ENCODE measurements at places on chromosomes 2 and 18.
A peak's percentile ranks its signal among the peaks of the same experiment; 100 is the strongest.

- no peak for DNase-seq
Measured at GRCh38 chr2:201642086-201642578, 1.2 kb downstream of the TMEM237 start.

DNA sequence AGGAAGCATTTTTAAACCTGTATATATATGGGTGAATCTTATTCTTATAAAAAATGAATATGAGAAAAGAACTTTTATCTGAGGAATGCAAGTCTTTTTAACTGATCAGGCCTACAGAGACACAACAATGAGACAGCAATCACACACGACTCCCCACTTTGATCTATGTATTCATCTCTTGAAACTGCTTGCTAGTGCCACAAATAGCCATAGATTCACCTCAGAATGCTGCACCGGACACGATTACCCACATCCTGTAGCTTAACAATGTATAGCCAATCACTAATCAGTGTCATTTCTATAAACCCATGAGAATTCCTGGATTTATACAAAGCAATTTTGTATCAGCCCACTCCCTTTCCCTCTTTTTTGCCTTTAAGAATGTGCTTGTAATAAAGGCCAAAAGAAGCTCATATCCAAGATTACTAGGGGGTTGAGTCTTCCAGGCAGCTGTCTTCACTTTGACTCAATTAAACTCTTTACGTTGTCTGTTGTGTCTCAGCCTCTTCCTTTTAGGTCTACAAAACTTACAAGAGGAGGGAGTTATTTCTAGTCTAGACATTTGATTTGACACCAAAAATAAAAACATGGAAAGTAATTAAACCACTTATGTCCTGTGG is 94.9 kb downstream of the MBD2 start:
- DNase-seq: no peak

GRCh38 chr2:219215871-219216534 is 2.8 kb downstream of the ABCB6 start:
- no peak for DNase-seq

- no peak for DNase-seq
Measured at GRCh38 chr2:233165895-233166661, 85.4 kb upstream of the ATG16L1 start.

- DNase-seq: no peak
Measured at GRCh38 chr2:98295721-98296414, 50.4 kb upstream of the CNGA3 start.

- peak; percentile 33 for DNase-seq
Measured at GRCh38 chr2:187390891-187391290, 57.2 kb downstream of the CALCRL start.

DNA sequence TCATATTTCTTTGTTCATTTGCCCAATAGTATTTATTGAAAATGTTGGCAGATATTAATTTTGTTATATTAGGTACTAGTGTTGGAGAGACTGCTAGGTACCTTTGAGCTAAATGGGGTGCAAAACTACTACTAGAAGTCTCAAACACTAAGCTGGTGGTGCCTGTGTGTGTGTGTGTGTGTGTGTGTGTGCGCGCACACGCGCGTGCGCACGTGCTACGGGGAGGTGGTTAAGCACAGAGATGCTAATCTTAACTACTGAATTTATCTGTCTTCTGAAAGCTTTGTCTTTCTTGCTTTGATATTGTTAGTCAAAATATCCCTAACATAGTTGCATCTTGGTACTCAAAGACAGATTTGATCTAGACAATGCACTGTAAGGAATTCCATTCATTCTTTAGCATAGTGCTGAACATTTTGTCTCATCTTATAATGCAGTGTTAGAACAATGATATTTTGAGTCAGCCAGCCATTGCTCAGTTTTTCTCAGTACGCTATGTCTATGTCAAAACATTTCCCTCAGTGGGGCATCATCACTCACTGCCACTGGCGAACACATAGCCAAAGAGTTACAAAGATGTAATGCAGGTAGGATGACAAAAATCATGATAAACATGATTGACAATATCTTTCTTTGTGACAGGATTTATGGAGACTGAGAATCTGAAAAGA is 396.0 kb upstream of the RGPD4 start:
- DNase-seq: no peak

GRCh38 chr18:48017635-48018034 is 87.2 kb upstream of the SMAD2 start:
- no peak for DNase-seq

DNA sequence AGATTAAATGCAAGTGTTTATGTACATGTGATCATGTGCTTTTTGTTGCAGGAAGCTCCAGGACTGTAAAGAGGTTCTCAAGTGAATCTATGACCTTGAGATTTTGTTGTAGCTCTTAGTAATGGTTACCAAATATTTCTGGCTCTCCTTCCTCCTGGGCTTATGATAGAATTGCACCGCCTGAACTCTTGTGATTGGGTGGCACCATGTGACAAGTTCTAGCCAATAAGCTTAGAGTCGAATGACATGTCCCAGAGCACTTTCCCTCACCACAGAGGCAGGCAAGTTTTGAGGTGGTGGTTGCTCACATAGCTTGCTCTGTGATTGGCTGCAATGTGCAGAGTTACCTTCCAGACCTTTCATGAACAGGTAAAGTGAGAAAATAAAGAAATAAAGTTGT is 8.9 kb upstream of the SCG2 start:
- no peak for DNase-seq

DNA sequence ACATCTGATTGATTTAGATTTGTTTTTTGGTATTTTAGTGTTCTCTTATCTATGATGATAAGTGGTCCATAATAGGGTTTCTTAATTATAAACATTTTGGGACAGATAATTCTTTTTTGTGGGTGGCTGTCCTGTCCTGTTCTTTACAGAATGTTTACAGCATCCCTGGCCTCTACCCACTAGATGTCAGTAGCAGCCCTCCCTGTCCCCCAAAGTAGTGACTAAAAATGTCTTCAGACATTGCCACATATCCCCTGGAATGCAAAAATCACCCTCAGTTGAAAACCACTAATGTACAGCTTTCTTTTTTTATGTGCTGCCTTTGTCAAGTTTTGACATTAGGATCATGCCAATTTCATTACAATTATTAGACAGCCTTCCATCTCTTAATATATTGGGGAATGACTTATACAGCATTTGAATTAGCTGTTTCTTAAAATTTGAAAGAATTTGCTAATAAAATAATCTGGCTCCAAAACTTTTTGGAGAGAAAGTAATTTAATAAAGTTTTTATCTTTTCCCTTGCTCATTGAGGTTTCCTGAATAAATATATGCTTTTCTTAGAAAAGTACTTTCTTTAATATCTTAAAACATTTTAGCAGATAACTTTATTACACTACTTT is 19.5 kb downstream of the WIPF1 start:
- DNase-seq: no peak

GRCh38 chr2:104965900-104966299 is 72.0 kb upstream of the MRPS9 start:
- DNase-seq: no peak

DNA sequence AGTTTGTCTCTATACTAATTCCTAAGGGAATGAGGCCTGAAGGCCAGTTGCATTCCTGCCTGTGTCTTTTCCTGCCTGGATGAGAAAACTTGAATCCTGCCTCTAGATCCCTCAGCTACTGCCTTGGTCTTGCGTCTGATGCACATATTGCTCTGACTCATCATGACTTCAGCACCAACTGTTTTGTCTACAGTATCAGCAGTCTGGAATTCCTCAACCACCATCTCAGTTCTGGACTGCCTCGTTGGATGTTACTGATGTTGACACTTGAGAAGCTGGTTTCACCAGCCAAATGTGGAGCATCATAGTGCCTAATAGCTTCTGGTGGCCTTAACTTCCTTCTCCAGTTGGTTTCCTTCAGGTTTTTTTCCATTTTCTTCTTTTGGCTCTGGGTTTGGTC is 211.0 kb downstream of the CTNNA2 start:
- no peak for DNase-seq
